NCI-H510A treated with DMSO at 0.1 percent for 48 hours (cell line): ENCODE measurements at places on chromosomes 16 and 17.

GRCh38 chr17:29572691-29573557, 4.4 kb downstream of the TP53I13 start:
- no peak for DNase-seq

DNA sequence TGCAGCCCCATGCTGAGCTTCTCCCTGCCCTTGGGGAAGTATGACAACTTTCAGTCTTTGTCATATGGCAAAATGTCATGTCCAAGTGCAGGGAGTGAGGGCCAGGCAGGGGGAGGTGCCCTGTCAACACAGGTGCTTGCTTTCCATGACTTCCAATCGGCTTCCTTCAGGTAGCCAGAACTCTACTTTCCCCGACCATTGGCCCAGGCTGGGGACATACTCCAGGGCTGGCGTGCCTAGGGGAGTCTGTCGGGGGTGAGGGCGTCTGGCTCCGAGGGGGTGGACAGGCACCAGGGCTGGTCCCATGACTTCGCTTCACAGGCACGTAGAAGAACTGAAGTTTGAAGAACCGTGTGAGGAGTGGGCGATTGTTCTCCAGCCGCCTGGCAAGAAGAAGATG, 19.8 kb upstream of the PIK3R6 start:
- no peak for DNase-seq

- DNase-seq, result no peak
Observed at GRCh38 chr16:21584817-21585216, 14.6 kb upstream of the METTL9 start.

DNA sequence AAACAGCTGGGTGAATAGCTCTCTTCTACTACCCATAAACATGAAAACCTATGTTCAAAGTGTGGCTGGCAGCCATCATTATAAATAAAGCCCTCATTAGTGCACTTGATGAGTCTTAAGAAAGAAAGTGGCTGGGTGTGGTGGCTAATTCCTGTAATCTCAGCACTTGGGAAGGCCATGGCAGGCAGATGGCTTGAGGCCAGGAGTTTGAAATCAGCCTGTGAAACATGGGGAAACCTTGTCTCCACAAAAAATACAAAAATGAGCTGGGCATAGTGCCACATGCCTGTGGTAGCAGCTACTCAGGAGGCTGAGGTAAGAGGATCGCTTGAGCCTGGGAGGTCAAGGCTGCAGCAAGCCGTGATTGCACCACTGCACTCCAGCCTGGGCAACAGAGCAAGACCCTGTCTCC, 28.3 kb upstream of the APPBP2 start:
- no peak for DNase-seq

- DNase-seq, result no peak
Observed at GRCh38 chr16:30787613-30788378, 791 bp upstream of the ZNF629 start.

- no peak for DNase-seq
Observed at GRCh38 chr17:45091778-45092425, 30.8 kb downstream of the NMT1 start.
